ENCODE measurements at places on chromosomes 12 and 14. TPM values are rescaled to one million over a fixed set of nuclear protein-coding genes. Genes with fewer than 3 reads are reported as not detected.
A peak's percentile ranks its signal among the peaks of the same experiment; 100 is the strongest.

DNA sequence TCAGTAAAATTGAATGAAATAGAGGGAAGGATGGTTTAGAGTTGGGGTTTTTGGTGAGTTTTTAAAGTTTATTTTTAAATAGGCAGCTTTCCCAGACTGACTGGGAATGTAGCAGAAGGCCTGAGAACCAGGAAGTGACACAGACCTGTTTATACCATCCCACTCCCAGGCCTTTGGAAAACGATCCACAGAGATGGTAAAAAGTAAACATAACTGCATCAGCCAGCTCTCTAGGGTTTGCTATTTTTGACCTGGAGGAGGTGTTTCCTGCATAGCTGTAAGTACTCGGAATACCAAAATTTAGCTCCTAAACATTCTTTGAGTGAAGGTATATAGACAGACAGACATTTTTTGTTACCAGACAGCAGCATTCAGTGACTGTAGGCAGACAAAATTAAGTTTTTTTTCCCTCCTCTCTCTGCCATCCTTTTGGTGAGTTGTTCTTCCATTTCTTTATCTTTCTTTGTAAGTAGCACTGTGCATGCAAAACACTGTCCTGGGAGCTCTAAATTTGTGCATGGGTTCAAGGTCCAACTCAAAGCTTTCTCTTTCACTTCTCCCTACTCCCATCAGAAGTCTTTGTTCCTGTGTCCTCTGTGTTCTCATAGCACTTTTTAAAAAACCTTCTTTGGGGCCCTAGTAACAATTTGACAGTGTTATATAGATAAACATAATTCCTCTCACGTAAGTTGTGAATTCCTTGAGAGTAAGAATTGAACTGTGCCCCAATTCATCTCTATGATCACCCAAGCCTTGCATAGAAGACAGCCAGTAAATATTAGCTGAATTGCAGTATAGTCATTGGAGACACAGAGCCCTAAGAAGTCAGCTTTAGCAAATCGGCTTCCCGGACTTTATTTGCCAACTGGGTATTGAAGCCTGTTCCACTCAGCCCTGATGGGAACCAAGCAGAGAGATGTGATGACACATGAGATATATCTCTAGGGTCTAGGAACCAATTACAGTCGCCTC lies 37.4 kb downstream of the SUSD6 start:
- DNase-seq: no peak

DNA sequence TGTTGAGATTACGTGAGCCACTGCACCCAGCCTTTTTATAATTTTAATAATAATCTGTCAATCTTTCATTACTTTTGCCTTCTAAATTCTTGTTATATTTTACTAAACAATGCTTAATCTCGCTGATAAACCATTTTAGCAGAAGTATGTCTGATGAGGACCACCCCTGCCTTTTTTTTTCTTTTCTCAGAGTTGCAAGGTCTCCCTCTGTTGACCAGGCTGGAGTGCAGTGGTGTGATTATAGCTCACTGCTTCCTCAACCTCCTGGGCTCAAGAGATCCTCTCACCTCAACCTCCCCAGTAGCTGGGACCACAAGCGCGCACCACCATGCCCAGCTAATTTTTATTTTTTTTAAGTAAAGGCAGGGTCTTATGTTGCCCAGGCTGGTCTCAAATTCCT lies 118.6 kb upstream of the DNM1L start:
- DNase-seq: no peak

DNA sequence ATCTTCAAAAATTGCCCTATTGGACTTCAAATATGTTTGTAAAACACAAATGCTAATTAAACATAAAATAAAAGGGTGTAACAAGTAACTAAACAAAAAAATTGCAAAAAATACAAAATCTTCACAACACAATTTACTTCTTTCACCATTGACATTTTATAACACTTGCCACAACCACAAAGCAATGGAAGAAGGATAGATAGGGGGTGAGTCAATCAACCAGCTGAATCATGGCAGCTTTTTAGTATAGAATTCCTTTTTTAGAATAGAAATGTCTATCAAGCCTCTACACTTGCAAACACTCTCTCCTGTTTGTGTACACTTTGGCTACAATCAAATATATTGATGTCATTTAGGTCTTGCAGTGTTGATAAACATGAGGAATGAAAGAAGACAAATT lies 232.7 kb downstream of the SLC16A7 start:
- no peak for DNase-seq

DNA sequence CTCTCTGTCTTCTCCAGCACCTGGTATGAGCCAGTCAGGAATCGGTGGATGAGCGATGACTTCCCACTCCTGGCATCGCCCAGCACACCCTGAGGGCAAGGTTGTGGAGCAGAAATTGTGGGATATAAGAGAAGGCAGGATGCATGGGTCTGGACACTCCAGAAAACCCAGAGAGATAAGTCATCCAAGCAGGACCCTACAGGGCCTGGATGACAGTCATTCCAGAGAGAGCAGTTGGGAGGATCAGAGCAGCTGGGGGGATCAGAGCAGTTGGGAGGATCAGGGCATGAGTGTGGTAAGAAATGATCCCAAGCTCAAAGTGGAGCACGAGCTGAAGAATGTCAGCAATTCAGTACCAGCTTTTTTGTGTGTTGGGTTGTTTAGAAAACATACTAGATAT lies 4.0 kb downstream of the AGAP2 start:
- no peak for DNase-seq

DNA sequence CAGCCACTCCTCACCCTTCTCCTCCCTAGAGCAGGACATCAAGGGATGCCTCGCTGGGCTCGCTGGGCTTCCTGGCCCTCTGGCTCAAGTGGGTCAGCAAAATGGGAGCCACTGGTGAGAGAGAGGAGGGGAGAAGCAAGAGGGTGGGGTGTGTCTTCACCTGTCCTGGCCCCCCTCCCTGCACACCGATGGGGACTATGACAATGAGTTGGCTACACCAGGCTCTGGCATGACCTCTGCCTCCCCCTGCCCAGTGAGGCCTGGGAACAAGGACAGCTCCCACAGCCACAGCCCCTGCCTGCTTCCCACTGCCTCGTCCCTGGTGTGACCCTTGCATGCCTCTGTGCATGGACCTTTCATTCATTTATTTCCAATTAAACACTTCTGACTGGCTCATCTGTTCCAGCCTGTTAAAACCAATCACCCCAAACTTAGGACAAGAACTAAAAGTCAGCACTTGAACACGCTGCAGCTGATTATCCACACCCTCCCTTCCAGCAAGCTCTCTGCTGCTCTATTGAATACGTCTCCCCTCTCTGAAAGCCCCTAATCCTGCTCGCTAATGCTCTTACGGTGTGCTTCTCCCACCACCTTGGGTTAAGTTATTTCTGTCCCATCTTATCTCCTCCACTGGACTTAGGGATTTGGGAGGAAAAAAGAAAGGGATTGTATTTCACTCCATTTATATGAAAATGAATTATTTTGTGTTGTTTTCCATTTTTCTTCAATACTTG lies 5.8 kb upstream of the PPP2R5C start:
- DNase-seq: no peak

GRCh38 chr14:23559010-23559925 lies 3.2 kb downstream of the THTPA start:
- DNase-seq: no peak

GRCh38 chr12:101564912-101565311 lies 29.9 kb upstream of the MYBPC1 start:
- DNase-seq: no peak

GRCh38 chr12:98948343-98948949 lies 303.4 kb downstream of the APAF1 start:
- no peak for DNase-seq

- no peak for DNase-seq
Measured at GRCh38 chr12:48978741-48979601, 849 bp downstream of the WNT1 start.

DNA sequence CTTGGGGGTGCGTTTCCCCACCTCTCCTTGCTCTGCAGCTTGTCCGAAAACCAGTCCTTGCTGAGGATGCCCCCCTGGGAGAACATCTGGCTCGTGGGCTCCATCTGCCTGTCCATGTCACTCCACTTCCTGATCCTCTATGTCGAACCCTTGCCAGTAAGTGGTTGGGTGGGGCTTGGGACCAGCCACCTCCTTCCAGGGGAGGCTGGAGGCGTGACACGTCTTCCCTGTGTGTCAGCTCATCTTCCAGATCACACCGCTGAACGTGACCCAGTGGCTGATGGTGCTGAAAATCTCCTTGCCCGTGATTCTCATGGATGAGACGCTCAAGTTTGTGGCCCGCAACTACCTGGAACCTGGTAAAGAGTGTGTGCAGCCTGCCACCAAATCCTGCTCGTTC lies 57.5 kb downstream of the ANAPC7 start:
- DNase-seq: no peak

GRCh38 chr14:24996930-24997725 lies 52.8 kb downstream of the STXBP6 start:
- DNase-seq: no peak

DNA sequence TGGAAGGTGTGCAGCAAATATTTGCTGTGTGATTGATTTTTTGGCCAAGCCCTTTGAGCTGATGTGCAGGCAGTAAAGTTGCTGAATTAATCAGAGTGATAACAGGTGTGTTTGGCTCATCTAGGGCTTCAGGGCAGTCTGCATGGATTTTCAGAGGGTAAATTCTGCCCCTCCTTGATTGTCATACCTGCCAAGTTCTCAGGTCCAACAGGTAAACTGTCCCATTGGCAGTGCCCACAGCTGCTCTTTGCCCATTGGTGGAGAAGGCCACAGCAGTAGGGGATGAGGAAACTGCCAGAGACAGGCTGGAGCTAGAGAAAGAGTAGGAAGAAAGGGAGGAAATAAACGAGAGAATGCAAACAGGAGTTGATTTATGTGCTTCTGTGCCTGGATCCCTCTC lies 33.6 kb downstream of the TEP1 start:
- DNase-seq: no peak

- DNase-seq: no peak
Measured at GRCh38 chr12:16454481-16454880, 107.0 kb downstream of the MGST1 start.

- DNase-seq: no peak
Measured at GRCh38 chr12:85693093-85693665, 143.0 kb downstream of the RASSF9 start.

GRCh38 chr12:85029456-85029855 lies 6.6 kb downstream of the TSPAN19 start:
- DNase-seq: peak; percentile 42

CLEC2D gene
- 4.6 TPM for polyA plus RNA-seq

EFS gene
- 52.0 TPM for polyA plus RNA-seq

SLC10A1 gene
- polyA plus RNA-seq: not detected

MYF6 gene
- polyA plus RNA-seq: 71.6 TPM

KRT78 gene
- polyA plus RNA-seq: 0.25 TPM

CLEC7A gene
- polyA plus RNA-seq: 1.3 TPM

CD4 gene
- polyA plus RNA-seq: 7.5 TPM

MBD6 gene
- polyA plus RNA-seq: 29.4 TPM

ISM2 gene
- 0.09 TPM for polyA plus RNA-seq

PGF gene
- polyA plus RNA-seq: 23.8 TPM

BDKRB1 gene
- 0.27 TPM for polyA plus RNA-seq
